ENCODE measurements at places on chromosomes 2 and 18. TPM values are rescaled to one million over a fixed set of nuclear protein-coding genes. Genes with fewer than 3 reads are reported as not detected.

The SALL3 gene
- total RNA-seq = not detected

The UGT1A8 gene
- 0.50 TPM for total RNA-seq

The CBLN2 gene
- not detected for total RNA-seq

The COLEC12 gene
- 0.44 TPM for total RNA-seq

The GPR35 gene
- 21.3 TPM for total RNA-seq

The NETO1 gene
- total RNA-seq = not detected

The MALT1 gene
- total RNA-seq = 22.6 TPM

The IL1RN gene
- not detected for total RNA-seq

The UBR3 gene
- 35.7 TPM for total RNA-seq

DNA sequence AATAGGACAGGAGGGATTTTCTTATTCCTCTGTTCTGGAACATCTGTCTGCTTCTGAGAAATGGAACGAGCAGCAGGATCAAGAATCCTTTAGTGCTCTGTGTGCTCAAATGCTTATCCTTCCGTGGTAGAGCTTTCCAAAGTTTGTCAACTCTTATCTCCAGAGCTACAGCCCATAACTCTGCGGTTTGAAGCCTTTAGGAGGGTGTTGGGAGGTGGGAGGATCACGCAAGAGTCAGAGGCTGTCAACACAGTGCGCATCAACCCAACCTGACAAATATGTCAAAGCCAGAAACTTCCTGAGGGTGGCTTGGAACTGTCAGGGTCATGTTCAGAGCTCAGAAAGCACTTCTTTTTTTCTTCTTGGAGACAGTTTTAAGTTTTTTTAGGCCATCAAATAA is 95.9 kb downstream of the CRIM1 start:
- H3K4me3 ChIP-seq = no peak overlapping the region
- no peaks in the 10 kb centered on the region for H3K27me3 ChIP-seq
- peaks cover 92% of the 10 kb centered on the region for H3K4me1 ChIP-seq

GRCh38 chr2:158317642-158318041 is 138.9 kb downstream of the CCDC148 start:
- H3K4me3 ChIP-seq = no peak overlapping the region
- H3K36me3 ChIP-seq = no peaks in the 10 kb centered on the region
- H3K4me1 ChIP-seq = peaks cover 4% of the 10 kb centered on the region
- H3K27ac ChIP-seq = no peak overlapping the region
- DNase-seq = no peak
- H3K27me3 ChIP-seq = no peaks in the 10 kb centered on the region

- no peak overlapping the region for H3K4me3 ChIP-seq
- H3K27ac ChIP-seq = no peak overlapping the region
- no peaks in the 10 kb centered on the region for H3K36me3 ChIP-seq
- no peaks in the 10 kb centered on the region for H3K27me3 ChIP-seq
- no peaks in the 10 kb centered on the region for H3K4me1 ChIP-seq
Observed at GRCh38 chr2:8980096-8980495, 23.4 kb downstream of the MBOAT2 start.

- H3K4me3 ChIP-seq = no peak overlapping the region
- no peak for DNase-seq
- H3K4me1 ChIP-seq = no peaks in the 10 kb centered on the region
Observed at GRCh38 chr18:58755304-58756010, 84.2 kb downstream of the MALT1 start.

GRCh38 chr18:3760741-3761140 is 310.8 kb downstream of the TGIF1 start:
- H3K27ac ChIP-seq = no peak overlapping the region
- H3K36me3 ChIP-seq = no peaks in the 10 kb centered on the region
- H3K27me3 ChIP-seq = no peaks in the 10 kb centered on the region
- H3K4me3 ChIP-seq = no peak overlapping the region
- H3K4me1 ChIP-seq = no peaks in the 10 kb centered on the region
- DNase-seq = no peak

DNA sequence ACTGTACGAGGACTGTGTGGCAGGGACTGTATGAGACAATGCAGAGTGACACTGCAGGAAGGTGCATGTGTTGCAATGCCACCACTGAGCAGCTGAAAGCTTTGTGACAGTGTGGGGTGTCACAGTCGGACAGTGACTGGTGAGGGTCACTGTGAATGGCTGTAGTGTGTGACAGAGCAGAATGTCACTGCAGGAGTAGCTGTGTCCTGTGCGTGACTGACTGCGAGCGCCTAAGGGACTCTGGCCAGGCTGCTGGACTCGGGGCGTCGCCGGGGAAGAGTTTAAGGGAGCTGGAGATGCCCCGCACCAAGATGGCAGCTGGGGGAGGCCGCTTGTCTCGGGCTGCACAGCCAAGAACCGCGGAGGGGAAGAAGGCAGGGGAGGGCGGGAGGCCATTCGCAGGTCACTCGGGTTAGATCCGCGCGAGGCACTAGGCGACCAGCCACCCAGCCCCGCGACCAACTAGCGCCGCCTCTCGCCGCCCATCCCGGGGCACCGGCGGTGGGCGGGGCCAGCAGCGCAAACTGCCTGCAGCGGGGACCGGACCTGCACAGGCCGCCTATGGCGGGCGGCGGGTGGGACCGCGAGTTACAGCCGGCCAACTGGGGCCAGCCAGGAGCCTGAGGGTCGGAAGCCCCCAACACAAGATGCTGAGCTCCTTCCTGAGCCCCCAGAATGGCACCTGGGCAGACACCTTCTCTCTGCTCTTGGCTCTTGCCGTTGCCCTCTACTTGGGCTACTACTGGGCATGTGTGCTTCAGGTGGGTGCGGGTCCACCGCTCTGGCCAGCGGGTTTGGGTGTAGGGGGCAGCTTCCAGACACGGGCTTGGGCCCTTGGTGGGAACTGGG is at the start of gene ABHD1:
TSS of gene ABHD1 (plus strand) at position 514 of the 849 bp plus-strand sequence. CDS start at position 648, 134 bp downstream.
- peak; percentile 57 for DNase-seq
- peaks cover 16% of the 10 kb centered on the region for H3K4me1 ChIP-seq
- no peaks in the 10 kb centered on the region for H3K27me3 ChIP-seq
- no peak within 1 kb of the TSS for H3K27ac ChIP-seq

GRCh38 chr2:17620280-17620679 is 79.8 kb downstream of the VSNL1 start:
- no peaks in the 10 kb centered on the region for H3K27me3 ChIP-seq
- H3K4me1 ChIP-seq = no peaks in the 10 kb centered on the region
- H3K36me3 ChIP-seq = no peaks in the 10 kb centered on the region
- DNase-seq = no peak
- H3K4me3 ChIP-seq = no peak overlapping the region
- no peak overlapping the region for H3K27ac ChIP-seq

- H3K4me3 ChIP-seq = no peak overlapping the region
- H3K27ac ChIP-seq = peak overlapping the region; percentile 54
- no peaks in the 10 kb centered on the region for H3K27me3 ChIP-seq
- peaks cover 89% of the 10 kb centered on the region for H3K4me1 ChIP-seq
- no peaks in the 10 kb centered on the region for H3K36me3 ChIP-seq
- no peak for DNase-seq
Observed at GRCh38 chr2:200317975-200318374, 11.5 kb downstream of the SPATS2L start.

DNA sequence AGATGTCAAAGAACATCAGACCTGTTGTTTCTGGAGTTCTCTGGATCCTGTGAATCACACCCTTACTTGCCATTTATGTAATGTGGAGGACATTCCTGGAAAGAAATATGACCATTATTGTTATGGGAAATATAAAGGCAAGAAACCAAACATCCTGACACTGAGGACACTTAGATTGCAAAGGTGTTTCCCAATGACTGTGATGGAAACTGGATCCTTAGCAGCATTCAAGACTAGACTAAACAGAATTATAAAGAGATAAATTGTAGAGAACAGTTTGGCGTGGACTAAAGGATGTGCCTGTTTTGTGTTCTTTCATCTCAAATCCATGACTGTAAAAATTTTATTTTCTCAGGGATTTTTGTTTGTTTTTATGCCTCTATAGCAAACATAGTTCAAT is 347.7 kb upstream of the SLC14A2 start:
- no peak overlapping the region for H3K4me3 ChIP-seq
- H3K4me1 ChIP-seq = no peaks in the 10 kb centered on the region
- no peaks in the 10 kb centered on the region for H3K27me3 ChIP-seq
- H3K36me3 ChIP-seq = no peaks in the 10 kb centered on the region
- no peak for DNase-seq

GRCh38 chr2:46461709-46462171 is 17.6 kb upstream of the TMEM247 start:
- no peak overlapping the region for H3K4me3 ChIP-seq
- H3K4me1 ChIP-seq = no peaks in the 10 kb centered on the region

- no peak overlapping the region for H3K27ac ChIP-seq
- no peak overlapping the region for H3K4me3 ChIP-seq
- H3K36me3 ChIP-seq = no peaks in the 10 kb centered on the region
- H3K27me3 ChIP-seq = no peaks in the 10 kb centered on the region
Observed at GRCh38 chr18:24031318-24031717, 16.8 kb downstream of the TTC39C start.

DNA sequence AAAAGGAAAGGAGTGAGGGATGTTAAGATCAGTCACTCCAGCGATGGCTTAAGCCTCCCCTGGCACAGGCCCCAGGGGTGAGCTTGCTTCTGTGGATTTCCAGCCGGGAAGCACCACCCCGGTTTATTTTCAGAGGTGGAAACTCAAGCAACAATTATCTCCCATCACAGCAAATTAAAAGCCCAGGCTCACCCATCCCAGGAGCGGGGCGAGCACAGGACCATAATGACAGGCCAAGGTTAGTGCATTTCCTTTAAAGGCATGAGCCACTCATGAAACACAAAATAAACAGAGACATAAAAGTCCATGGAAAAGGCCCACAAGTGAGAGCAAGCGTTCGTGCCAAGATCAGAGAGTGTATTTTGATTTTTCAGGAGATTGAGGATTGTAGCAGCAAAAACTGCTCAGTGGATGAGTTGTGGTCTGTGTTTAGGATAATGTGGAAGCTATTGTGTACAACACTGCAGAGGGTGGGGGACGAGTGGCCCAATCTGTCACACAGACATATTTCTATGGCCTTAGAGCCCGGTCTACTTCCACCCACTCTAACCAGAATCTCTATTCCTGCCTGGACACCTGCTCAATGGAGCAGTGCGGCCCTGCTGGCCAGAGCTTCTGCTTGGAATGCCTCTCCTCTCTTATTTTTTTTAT is 111.4 kb upstream of the CDC42EP3 start:
- H3K4me1 ChIP-seq = peaks cover 36% of the 10 kb centered on the region
- H3K4me3 ChIP-seq = no peak overlapping the region
- no peak overlapping the region for H3K27ac ChIP-seq
- no peaks in the 10 kb centered on the region for H3K27me3 ChIP-seq
- no peaks in the 10 kb centered on the region for H3K36me3 ChIP-seq

DNA sequence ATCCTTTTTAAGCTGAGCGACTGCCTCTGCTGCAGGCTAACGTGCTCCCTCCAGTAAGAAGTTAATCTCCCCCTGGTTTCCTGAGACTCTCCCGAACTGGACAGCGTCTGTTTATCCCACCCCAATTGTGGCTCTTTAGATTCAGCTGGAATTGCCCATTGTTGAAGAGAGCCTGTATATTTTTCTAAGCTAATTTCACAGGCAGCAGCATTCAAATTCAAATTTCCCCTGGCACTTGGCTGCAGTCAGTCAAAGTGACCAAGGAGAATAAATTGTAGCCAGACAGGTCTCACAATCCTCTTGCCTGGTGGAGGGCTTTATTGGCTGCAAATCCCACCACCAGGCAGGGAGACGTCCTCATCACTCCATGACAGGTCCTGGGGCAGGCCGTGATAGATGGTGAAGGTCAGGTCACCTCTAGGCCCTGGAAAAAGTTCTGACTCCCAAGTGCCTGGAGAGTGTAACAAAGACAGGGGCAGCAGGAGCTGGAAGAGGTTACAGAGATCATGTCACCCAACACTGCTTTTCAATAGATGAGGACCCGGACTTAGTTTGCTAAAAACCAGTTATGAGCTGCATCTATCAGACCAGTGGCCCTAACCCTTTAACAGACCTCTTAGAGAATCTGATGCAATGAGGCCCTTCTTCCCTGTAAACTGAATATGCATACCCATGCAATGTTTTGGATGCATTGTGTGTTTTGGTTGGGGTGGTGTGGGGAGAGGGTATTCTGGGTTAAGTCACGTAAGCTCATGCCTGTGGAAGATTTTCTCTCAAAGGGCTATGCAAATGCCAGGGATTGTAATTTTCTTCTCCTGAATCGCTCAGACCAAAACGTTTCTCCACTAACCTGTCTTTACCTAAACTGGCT is 32.3 kb upstream of the C18orf32 start:
- no peak overlapping the region for H3K27ac ChIP-seq
- H3K4me3 ChIP-seq = no peak overlapping the region
- no peak for DNase-seq
- H3K36me3 ChIP-seq = no peaks in the 10 kb centered on the region

- H3K27me3 ChIP-seq = no peaks in the 10 kb centered on the region
- no peak for DNase-seq
- no peak overlapping the region for H3K27ac ChIP-seq
- no peak overlapping the region for H3K4me3 ChIP-seq
- H3K4me1 ChIP-seq = no peaks in the 10 kb centered on the region
Observed at GRCh38 chr18:25256439-25256838, 95.5 kb downstream of the ZNF521 start.

DNA sequence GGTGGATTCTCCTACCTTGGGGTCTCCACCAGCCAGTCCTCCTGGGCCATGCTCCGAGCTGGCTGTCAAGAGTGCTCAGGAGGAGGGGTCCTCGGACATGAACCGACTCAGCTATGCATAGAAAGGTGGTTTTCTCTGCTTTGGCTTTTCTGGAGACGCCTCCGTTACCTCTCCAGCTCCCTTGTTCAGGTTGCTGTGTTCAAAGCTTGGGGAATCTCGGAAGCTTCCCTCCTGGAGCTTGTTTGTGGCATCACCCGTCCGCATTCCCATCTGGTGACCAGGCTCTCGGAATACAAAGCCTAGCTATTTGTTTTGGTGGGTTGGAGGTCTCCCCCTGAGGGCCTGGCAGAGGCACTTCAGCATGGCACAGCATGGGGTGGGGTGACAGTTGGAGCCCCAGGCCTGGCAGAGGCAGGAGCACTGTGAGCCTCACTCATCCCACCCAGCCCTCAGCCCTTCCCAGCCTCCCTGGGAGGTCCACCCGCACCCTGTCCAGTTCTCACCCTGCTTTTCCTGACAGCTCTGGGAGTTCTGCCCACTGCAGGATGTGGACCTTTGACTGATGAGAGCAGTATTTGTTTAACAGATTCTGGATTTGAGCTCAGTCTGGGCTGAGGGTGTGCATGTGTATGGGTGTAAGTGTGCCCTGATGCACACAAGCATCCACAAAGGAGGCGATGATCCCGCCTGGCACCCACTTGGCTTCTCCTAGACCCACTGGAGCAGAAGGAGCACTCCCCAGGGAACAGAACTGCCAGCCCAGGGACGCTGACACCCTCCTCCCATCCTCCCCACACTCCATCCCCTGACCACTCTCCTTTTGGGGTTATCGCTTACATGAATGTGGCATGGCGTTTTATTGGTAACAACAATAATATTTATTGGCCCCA is 107.3 kb upstream of the HS6ST1 start:
- no peaks in the 10 kb centered on the region for H3K36me3 ChIP-seq
- no peak overlapping the region for H3K27ac ChIP-seq
- no peaks in the 10 kb centered on the region for H3K27me3 ChIP-seq
- H3K4me3 ChIP-seq = no peak overlapping the region
- no peaks in the 10 kb centered on the region for H3K4me1 ChIP-seq

- no peaks in the 10 kb centered on the region for H3K36me3 ChIP-seq
- DNase-seq = no peak
- no peak overlapping the region for H3K27ac ChIP-seq
- H3K27me3 ChIP-seq = no peaks in the 10 kb centered on the region
- H3K4me1 ChIP-seq = no peaks in the 10 kb centered on the region
Observed at GRCh38 chr2:5798084-5798483, 105.9 kb downstream of the SOX11 start.

- H3K4me1 ChIP-seq = no peaks in the 10 kb centered on the region
- no peak for DNase-seq
- H3K36me3 ChIP-seq = no peaks in the 10 kb centered on the region
- H3K27me3 ChIP-seq = no peaks in the 10 kb centered on the region
- no peak within 1 kb of the TSS for H3K27ac ChIP-seq
Observed at GRCh38 chr18:26865557-26865956, at the start of gene AQP4. Gene AQP4, minus strand, starts transcription at chr18:26865707. Its CDS starts 18 bp downstream, at chr18:26865689.

- no peak overlapping the region for H3K27ac ChIP-seq
- peak; percentile 17 for DNase-seq
- no peaks in the 10 kb centered on the region for H3K36me3 ChIP-seq
- H3K27me3 ChIP-seq = no peaks in the 10 kb centered on the region
- no peaks in the 10 kb centered on the region for H3K4me1 ChIP-seq
Observed at GRCh38 chr2:130302164-130302886, 40.4 kb upstream of the IMP4 start.

Measured in Caco-2 (cell line).